NCI-H1092 treated with DMSO at 0.1 percent for 48 hours (cell line): ENCODE measurements at places on chromosomes 3 and 15.

- DNase-seq, result peak; percentile 73
These were observed at the start of gene ACTR8 for GRCh38 chr3:53881691-53882593. ACTR8 (minus strand) TSS chr3:53882152; CDS start chr3:53882101, 51 bp downstream.

- no peak for DNase-seq
These were observed 803.3 kb downstream of the DIPK2A start for GRCh38 chr3:144774897-144775296.

- DNase-seq, result no peak
These were observed 5.3 kb upstream of the TMC3 start for GRCh38 chr15:81379269-81379668.

GRCh38 chr15:74381481-74381880 lies 14.0 kb upstream of the CYP11A1 start:
- no peak for DNase-seq

GRCh38 chr3:148796799-148797198 lies 30.8 kb upstream of the CPB1 start:
- no peak for DNase-seq

DNA sequence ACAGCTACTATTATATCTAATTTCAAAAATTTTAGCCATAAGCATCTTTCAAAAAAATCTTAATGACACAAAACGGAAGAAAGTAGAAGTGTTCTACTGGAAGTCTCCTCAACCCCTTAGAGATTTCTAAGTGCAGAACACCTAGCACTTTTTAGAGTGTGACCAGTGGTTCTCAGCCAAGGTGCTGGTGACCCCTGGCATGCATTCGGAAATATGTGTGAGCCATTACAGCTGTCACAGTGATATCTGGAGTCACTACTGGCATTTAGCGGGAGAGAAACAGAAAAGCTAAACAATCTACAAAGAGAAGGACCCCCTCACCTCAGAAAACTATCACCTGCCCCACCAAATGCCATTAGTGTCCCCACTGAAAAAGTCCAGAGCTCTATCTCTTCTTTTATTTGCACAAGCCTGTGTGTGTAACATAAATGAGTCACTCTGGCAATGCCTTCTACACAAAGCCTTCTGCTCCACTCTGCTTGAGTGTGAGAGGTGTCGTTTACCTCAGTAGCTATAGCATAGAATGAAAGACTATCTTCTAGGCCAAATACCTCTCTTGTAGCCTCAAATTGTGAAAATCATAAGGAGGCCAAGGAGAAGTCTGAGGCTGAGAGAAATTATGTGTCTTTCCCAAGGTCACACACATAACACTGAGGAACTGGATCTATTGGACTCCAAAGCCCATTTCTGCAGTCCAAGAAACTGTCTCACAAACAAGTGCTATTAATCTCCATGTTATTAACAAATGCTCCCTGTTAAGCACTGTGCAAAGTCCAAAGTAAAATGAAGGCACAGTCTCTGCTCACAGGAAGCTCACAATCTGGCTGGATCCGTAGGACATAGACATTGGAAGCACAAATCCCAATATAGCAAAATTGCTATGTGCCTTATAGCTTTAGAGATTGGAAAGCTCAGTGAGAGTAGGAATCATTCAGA lies 28.5 kb upstream of the KCNMB2 start:
- no peak for DNase-seq

- DNase-seq, result no peak
These were observed 3.0 kb downstream of the TRAK1 start for GRCh38 chr3:42094128-42094527.

- peak; percentile 30 for DNase-seq
These were observed 45.0 kb downstream of the SRGAP3 start for GRCh38 chr3:9204253-9204992.

DNA sequence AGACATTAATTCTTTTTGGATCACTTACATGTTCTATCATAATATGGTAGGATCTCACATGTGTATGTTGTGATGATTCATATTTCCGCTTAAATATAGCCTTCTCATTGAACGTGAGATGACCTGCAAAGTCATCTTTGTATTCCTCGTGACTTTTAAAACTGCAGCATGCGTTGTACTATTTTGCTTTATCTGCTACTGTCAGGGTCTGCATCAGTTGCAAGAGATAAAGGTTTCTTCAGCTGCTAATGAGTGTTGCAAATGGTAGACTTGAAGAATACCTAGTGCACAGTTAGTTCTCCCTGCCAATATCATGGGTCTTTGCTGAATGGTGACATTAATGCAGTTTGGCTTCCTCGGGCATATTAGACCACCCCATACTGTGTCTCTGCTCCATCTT lies 31.8 kb downstream of the REC114 start:
- DNase-seq, result no peak

DNA sequence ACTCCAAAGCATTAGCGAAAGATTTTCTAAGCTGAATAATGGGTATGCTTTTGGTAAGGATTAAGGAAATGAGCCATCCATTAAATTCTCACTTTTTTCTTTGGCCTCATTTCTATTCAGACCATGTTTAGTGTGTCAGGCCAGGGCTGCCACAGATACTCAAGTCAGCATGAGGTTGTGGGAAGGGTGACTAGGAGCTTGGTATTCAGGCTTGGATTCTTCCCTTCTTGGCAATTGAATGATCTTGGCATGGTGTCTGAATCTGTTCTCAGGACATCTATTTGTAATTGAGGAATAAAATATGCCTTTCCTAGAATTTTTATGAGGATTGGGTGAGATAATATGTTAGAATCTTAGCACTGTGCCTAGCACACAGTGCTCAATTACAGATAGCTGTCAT lies 11.2 kb downstream of the CCNB2 start:
- DNase-seq, result no peak

DNA sequence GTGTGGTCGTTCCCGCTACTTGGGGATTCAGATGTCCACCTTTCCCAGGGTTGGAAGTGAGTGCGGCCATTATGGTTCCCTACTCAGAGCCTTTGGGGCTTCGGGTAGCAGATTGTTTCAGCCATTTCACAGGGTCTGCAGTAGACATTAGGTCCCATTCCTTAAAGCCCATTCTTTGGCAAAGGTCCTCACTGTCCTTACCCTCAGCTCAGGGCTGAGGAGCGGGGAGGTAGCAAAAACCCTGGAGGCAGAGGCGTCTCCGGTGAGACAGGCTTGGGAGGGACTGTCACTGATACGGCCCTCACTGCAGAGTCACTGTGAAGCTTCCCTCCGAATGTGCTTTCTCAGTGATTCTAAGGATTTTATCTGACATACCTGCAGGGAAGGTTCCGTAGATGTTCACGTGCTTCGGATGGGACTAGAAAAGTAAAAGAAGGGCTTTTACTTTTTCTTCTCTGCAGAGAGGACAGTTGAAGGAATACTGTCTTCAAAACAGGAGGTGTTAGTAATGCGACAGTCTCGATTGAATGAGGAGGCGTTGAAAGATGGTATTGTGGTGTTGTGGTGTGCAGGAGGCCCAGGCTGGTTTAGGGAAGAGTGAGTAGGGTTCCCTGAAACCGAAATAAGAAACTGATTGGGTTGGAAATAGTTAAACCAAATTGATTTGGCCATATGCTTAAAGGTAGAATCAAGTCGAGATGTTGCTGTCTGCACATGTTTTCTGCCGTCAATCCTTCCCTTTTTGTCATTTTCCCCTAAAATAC lies 630 bp downstream of the ATP6V1A start:
- no peak for DNase-seq

DNA sequence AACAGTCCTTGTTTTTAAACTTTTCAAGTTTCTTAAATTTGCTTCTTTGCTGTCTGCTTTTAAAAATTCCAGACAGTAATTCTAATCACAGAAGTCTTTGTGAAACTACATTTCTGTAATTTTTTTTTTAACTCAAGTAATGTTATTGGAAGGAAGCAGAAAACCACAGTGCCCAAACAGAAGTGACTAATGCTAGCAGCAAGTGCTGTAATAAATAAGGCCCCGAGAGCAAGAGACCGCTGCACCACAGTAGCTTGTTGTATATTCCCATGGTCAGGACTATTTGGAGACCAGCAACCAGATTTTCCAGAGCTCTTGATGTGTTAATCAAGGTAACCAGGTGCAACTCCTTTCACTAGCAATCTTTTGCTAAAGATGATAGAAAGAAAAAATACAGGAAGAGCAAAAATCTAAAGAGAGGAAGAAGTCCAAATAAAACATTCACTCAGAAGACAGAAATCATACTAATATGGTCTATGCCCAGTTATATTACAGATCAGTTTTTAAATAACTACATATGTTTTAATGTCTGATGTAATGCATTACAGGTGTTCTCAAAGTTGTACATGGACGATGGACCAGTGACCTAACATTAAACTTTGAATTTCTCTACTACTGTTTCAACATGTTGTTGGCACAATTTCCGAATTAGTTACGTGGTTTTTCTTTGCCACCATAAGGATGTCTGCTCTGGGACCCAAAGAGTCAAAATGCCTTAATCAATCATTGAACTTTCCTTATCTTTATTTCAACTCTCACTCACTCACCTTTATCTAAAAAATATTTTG lies 36.4 kb downstream of the WWTR1 start:
- DNase-seq, result no peak

DNA sequence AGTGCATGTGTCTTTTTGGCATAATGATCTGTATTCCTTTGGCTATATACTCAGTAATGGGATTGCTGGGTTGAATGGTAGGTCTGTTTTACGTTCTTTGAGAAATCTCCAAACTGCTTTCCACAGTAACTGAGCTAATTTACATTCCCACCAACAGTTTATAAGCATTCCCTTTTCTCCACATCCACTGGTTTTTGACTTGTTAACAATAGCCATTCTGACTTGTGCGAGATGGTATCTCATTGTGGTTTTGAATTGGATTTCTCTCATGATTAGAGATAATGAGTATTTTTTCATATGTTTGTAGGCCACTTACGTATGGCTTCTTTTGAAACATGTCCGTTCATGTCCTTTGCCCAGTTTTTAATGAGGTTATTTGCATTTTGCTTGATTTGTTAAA lies 117.7 kb downstream of the CHCHD4 start:
- no peak for DNase-seq

DNA sequence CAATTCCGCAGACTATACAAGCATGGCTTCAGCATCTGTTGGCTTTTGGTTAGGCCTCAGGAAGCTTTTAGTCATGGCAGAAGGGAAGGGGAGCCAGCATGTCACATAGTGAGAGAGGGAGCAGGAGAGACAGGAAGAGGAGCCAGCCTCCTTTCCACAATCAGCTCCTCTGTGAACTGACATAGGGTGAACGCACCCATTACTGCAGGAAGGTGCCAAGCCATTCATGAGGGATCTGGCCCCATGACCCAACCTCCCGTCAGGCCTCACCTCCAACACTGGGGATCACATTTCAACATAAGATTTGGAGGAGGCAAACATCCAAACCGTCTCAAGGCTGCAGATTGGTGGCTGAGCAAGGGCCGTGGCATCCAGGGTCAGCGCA lies 106.3 kb downstream of the LRRK1 start:
- DNase-seq, result no peak

GRCh38 chr15:68994149-68994548 lies 20.3 kb upstream of the NOX5 start:
- DNase-seq, result no peak

DNA sequence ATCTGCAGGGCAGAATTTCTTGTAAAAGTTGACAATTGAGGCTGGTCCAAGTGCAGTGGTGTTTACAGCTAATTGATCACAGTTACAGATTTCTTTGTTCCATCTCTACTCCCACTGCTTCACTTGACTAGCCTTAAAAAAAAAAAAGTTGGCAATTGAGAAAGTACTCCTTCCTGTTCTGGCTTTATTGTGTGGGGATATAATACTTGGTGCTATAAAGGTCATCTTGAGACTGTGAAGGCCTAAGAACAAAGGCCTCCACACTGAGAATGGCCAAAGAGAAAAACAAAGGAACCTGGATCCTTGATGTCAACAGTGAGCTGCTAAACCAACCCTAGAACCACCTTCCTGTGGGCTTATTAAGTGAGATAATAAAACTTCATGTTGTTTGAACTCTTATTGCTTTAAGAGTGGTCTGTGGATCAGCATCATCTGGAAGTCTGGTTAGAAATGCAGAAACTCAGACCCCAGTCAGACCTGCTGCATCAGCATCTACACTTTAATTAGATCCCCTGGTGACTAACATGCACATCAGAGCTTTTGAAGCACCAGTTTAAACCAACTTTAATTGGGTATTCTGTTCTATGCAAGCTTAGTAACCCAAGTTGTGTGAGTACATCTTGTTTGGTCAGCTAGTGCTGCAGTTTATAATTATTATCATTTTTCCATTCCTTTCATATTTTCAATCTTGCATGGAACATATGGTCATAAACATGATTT lies 55.2 kb downstream of the TMOD3 start:
- DNase-seq, result no peak

GRCh38 chr15:68512598-68512997 lies 66.2 kb upstream of the CORO2B start:
- no peak for DNase-seq

GRCh38 chr15:43900996-43901395 lies 74.2 kb downstream of the WDR76 start:
- DNase-seq, result no peak

- DNase-seq, result no peak
These were observed 195.9 kb downstream of the FOXP1 start for GRCh38 chr3:71387586-71387985.

DNA sequence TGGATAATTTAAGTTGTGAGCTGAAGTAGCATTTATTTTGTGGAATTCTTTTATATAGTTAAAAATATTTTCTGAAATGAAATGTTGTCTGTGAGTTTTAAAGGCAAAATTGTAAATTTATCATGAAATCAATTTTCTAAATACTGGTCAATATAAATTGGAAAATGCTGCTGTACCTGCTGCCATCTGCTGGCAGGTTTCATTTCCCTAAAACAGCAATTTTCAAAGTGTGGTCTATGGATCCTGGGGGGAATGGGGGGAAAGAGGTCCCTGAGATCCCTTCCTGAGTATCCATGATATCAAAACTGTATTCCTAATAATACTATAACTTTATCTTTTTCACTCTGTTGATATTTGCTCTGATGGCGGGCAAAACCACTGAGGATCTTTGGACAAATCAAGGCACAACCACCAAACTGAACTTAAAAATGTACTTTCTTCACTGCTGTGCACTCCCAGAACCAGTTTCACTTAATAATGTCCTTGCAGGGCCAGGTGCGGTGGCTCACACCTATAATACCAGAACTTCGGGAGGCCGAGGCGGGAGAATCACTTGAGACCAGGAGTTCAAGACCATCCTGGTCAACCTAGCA lies 17.2 kb upstream of the CCR4 start:
- peak; percentile 14 for DNase-seq
